ENCODE measurements at places on chromosomes 5 and 9.

DNA sequence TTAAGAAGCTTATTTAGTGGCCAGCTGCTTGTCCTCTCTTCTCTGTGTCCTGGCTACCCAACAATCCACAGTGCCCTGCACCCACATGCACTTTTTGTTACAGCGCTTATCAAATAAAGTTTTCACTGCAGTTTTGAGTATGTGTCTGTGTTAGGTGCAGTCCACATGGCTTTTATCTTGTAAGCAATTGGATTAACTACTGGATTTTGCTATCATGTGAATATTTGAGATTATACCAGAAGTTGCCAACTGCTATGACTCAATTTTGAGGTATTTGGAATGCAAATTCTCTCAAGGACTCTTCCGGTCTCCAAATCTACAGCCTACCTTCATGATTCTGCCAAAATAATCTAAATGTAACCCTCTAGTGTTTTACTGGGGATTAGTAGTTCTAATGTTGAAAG is 690.2 kb downstream of the NR2F1-AS1 start:
- DNase-seq: no peak

GRCh38 chr5:53041071-53041692 is 52.0 kb downstream of the ITGA2 start:
- DNase-seq: no peak

GRCh38 chr5:170265522-170265921 is 32.1 kb downstream of the LCP2 start:
- DNase-seq: no peak

DNA sequence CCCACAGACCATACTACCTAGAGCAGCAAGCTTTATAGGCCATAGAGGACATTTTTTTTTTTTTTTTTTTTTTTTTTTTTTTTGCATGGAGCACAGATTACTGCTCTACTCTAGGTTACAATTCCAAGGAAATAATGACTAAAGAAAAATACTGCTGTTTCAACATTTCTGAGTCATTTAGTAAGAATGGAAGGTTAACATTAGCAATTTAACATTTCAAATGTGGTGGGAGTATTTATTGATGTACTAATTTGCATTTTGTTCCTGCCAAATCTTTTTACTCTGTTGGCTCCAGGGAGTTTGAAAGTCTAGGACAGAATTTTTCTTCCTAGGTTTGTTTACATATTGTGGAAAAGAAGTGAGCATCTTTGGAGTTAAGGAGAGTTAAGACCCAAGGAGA is 142.1 kb upstream of the CCDC152 start:
- DNase-seq: no peak

DNA sequence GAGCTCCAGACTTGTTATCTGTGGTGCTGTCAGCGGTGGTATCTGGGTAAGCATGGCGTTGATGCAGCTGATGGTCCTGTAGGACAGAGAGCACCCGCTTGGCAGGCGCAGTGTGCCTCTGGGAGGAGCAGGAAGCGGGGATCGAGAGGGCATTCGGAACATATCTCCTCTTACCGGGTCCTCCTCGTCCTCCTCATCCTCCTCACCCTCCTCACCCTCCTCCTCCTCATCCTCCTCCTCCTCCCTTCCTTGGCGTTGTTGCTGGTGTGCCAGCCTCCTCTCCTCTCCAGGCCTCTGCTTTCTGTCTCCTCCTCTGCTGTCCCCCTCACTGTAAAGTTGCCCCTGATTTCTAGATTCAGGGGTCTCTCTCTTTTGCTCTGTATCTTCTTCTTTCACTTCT is 21.2 kb downstream of the ECM2 start:
- DNase-seq: no peak

DNA sequence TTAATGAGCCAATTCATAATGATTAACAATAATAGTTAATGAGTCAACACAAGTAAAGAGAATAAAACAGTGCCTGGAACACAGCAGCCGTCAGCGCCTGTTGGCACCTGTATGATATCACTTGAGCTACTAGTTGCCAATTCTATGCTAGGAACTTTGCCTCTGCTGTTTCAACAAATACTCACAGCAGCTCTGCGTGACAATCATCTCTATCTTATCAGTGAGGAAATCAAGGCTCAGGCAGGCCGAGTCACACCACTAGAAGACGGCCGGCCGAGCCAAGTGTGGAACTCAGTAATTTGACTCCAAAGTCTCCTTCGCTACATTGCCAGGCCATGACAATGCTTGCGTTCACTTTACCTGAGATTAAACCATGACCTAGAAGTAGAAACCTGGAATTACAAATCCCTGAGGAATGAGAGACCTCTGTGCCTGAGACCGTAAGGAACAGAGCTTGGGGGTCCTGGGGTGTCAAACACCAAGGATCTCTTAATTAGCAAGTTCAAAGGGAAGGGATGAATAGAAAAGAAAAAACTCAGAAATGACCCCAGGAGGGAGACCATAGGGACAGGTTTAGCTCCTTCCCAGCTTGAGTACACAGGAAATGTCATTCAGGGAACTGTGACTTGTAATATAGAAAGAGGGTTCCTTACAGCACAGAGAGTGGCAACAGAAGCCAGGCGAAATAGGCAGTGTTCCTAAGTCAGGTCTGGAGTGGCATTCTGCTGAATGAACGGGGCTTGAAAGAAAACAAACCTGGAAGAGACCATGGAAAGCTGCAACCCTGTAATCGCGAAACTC is 109.1 kb downstream of the SUSD1 start:
- no peak for DNase-seq

DNA sequence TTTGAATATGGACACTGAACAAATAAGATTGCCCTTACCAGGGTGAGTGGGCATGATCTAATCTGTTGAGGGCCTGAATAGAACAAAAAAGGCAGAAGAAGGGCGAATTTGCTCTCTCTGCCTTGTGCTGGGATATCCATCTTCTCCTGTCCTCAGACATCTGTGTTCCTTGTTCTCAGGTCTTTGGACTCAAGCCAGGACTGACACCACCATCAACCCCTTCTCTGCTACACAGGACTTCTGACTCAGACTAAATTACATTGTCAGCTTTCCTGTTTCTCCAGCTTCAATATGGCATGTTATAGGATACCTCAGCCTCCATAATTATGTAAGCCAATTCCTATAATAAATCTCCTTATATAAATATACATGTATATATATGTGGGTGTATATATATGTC is 40.8 kb upstream of the SLCO6A1 start:
- no peak for DNase-seq

DNA sequence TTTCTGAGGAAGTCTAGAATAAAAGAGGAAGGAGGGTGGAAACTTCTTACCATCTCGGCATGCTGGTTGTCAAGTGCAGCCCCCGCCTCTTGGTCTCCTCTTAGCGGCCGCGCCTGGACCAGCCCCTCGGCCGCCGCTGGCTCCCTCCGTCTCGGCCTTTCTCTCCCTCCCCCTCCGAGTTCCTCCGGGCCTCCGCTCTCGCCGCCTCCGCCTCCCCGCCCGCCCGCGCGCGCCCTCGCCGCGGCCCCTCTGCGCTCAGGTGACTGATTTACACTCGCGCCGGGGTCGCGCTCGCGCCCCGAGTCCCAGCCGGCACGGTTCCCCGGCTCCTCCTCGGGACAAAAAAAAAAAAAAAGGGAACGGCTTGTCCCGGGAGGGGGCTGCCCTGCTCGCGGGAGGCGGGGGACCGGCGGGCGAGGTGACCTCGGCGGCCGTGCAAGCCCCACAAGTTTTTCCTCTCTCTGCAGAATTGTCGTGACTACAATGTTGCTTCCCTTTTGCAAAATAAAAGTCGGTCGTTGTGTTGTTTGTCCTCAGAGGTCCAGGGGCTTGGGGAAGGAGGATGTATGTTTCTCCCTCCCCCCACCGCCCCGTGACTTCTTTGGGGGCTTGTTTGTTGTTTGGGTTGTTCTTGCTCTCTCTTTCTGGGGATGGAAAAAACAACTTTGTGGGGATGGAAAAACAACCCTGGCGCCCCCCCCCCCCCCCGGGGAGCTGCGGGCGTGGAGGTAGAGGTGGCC is at the start of gene BNC2:
Gene BNC2 (minus strand): TSS at position 75 of the 740 bp plus-strand sequence. CDS start 22 bp downstream, at position 53.
- DNase-seq: no peak

GRCh38 chr5:112720576-112720975 is 17.1 kb upstream of the APC start:
- no peak for DNase-seq

GRCh38 chr5:32496104-32496503 is 51.6 kb upstream of the ZFR start:
- no peak for DNase-seq

DNA sequence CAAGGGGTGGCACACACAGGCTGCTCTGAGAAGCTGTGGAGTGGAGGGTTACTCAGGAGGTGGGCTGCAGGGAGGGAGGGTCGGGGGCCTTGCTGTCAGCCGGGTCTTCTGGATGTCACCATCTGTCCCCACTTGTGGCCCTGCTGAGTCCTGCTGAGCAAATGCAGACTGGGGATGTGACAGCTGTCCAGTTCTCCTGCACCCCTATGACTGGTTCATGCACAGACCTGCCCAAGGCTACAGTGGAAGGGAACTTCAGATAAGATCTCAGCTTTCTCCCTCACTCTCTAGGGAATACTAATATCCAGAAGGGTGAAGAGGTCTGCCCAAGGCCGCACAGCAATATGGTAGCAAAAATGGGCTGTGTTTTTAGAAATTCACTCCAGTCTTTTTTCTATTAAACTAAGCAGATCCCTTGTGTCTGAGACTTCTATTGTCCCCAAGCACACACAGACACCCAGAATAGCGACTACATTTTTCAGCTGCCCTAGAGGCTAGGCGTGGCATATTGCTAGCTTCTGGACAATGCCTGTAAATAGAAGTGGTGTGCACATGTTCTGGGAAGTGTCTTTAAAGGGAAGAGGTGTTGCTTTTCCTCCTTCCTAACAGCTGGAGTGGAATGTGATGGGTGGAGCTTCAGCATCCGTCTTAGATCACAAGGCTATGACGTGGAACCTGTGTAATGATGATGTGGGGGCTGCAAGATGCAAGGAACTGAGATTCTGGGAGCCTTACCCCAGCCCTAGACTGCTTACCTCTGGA is 51.1 kb upstream of the TBC1D2 start:
- no peak for DNase-seq

DNA sequence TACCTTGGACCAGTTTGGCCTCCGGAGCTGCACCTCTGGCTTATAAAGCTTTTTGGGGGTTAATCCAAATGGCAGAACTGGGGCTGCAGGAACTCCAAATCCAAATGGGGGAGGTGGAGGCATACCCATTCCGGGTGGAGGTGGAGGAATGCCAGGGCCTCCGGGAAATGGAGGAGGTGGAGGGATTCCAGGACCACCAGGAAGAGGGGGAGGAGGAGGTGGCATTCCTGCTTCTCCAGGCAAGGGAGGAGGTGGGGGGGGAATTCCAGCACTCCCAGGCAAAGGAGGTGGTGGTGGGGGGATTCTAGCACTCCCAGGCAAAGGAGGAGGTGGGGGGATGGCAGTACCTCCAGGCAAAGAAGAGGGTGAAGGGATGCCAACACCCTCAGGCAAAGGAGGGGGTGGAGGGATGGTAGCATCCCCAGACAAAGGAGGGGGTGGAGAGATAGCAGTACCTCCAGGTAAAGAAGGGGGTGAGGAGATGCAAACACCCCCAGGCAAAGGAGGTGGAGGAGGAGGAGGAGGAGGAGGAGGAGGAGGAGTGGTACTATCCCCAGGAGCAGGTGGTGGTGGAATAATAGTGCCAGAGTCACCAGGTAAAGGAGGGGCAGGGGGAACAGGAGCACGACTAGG is 45.2 kb downstream of the DIAPH1 start:
- no peak for DNase-seq

- no peak for DNase-seq
These were observed 494.2 kb downstream of the MTRR start for GRCh38 chr5:8363138-8363537.

DNA sequence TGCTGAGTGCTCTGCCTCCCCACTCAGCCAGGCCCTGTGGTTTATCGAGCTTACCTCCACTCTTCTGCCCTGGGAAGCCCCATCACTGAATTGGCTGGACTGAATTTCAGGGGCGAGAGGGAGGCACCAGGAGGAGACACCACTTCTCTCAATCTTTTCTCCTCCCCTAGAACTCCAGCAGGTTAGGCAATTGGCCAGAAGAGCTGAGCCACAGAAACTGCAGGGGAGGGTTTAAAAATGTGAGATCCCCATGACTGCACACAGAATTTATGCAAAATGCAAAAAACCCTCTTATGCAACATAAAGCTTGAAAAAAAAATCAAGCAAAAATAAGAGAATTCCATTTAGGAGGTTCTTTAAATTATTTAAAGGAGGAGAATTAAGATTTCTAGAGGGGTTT is 29.9 kb downstream of the TUT7 start:
- DNase-seq: no peak

DNA sequence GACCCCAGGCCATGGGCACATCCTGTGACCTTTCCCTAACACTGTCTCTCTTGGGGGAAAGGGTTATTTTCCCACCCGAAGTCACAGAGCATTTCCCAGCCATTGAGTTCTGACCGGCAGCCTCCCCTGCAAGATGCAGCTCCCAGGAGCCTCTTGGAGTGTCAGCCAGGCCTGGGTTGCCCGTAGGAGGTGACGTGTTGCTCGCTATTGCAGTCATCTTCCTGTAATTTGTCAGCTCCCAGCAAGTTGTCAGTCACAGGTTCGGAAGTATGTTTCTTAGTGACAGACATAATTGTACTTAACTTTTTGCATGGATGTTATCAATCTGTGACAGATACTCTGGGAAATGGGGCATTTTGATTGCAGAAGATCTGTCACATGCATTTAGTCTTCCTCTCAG is 74.5 kb downstream of the MVB12B start:
- DNase-seq: no peak

DNA sequence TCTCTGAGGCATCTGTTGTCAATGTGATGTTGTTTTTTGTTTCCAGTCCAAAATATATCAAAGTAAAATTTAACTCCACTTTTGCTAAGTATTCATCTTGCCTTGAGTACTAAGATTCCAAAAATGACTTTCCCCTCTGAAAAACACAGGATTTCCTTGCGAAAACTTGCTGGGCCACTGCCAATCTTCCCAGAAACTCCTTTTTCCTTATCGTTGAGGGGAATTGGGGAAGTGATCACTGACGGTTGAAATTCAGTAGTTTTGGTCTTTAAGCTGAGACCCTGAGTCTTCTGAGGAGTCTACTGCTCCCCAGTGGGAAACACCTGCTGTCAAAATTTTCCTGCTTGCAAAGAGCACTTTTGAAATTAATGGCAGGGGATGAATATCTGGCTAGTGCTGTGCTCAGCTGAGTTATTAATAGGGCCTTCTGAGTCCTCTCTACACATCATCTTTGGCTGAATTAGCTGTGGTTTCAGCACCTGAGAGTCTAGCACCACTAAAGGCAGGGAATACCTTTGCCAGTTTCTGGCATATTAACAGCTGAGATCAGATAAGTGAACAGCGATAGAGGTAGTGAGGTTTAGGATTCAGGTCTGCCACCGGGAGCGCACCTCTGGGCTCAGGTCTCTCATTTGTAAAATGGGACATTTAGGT is 18.0 kb downstream of the TLR4 start:
- no peak for DNase-seq

DNA sequence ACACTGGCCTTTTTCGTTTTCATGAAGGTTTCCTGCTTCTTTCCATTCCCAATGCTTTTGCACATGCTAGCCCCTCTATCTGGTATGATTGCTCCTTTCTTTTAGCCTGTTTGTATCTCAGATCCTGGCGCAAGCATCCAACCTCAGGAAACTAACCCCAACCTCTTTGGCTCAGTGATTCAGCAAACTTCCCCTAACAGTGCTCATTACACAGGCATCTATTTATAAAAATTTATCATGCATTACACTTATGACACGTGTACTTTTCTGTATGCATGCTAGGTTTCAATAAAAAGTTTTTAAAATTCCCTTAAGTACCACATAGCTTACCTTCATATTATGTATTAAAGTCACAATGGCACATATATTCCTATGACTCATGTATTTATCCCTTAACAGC is 218.9 kb downstream of the EPB41L4A start:
- DNase-seq: no peak

- DNase-seq: no peak
These were observed 152.0 kb downstream of the SH3GL2 start for GRCh38 chr9:17730899-17731298.

Measured in activated T-helper 1 cell treated with anti-CD3 and anti-CD28 coated beads, Interleukin-2, amount 50 U/mL, for 16 hours (primary cell).